ENCODE measurements at places on chromosomes 1 and 21. TPM values are rescaled to one million over a fixed set of nuclear protein-coding genes. Genes with fewer than 3 reads are reported as not detected.

DNA sequence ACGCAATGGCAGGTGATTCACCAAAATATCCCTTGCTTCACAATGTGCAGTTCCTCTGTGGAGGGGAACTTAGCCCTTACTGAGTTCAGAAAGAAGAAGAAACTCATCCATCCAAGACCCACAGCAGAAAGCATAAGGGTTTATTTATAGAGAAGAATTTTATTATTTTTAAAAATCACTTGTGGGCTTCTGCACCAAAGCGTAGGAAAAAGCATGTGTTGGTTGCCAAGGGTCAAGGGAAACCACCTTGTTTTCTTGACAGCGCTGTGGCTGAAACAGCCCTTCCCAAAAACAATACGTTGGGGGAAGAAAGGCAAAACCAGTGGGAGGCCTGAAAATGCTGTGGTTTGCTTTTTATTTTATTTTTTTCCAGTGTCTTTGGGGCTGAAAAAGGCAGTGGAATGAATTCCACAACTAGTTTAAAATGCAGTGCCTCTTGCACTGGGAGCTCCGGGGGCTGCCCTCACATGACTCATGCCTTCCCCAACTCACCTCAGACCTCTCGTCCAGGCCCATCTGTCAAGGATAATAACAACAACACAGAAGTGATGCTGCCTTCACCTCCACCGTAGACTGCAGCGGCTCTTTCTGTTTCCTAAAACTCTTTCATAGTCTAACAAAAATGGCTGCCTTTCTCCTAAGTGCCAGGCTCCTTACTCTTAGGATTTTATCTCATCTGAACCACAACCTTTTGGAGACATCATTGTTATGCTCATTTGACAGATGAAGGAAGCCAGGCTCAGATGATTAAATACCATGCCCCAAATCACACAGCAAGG lies 224.2 kb upstream of the JUN start:
- no peak for DNase-seq

DNA sequence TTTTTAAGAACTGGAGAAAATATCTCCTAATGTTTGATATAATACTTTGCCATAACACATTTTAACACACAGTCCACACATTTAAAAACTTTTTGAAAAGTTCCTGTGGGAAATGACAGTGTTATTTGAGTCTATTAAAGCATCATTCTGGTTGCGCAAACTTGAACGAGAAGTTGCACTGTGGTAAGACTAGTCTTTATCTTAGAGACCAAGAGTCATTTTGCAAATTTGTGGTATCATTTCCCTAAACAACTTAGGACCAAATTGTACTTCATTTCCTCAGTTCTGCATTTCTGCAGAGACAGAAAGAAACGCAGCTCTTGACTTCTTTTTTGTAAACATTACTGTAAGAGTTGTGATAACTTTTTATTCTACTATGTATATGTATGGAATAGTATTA lies at the start of gene RGS18:
Gene RGS18 (plus strand): TSS at position 282 of the 400 bp plus-strand sequence. CDS start 176 bp downstream, outside the sequence.
- no peak for DNase-seq

DNA sequence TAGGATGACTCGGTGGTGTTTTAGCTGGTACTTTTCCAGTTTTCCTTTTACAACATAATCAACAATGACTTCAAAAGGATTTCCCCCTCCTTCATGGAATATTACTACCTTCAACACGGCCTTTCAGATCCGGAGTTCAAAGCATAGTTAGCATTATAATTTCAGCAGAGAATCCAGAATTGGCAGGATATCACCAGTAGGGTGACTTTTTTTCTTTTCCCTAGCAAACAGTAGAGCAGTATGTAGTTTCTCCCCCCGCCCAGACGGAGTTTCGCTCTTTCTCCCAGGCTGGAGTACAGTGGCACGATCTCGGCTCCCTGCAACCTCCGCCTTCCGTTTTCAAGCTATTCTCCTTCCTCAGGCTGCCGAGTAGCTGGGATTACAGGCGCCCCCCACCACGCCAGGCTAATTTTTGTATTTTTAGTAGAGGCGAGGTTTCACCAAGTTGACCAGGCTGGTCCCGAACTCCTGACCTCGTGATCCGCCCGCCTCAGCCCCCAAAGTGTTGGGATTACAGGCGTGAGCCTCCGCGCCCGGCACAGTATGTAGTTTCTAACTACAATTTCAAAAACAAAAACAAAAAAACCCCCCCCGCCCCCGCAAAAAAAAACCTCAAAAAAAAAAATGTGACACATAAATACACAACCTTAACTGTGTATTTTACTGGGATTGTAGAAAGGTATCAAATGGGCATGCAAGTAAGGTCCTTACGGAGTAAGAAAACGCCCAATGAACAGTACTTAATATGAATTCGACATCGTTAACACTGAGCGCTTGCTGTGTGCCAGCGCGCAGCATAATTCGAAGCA lies 1.5 kb upstream of the COX20 start:
- peak; percentile 72 for DNase-seq

DNA sequence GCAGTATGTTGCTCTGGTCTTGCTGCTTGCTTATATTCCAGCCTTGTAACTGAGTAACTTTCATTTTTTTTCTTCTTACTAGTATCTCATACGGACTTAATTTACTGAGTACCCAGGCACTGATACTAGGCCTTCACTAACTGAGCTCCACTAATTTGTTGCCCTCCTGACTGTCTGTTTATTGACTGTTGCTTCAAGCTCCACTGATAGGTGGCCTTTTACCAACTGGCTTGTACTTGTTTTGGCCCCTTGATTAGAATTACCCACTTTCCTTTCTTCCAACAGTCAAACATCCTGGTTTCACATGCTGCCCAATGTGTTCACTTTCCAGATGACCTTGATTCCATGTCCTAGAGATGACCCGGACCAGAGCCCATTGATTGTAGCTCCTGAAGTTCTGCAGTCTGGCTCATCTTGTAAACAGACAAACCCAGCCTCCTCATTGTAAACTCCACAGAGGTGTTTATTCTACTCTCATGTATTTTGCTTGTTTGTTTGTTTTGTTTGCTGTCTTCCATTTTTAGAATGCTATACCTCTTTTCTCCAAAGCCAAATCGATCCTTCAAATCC lies 27.7 kb downstream of the RGS1 start:
- no peak for DNase-seq

GRCh38 chr1:239274242-239274830 lies 112.0 kb upstream of the CHRM3 start:
- DNase-seq = no peak

DNA sequence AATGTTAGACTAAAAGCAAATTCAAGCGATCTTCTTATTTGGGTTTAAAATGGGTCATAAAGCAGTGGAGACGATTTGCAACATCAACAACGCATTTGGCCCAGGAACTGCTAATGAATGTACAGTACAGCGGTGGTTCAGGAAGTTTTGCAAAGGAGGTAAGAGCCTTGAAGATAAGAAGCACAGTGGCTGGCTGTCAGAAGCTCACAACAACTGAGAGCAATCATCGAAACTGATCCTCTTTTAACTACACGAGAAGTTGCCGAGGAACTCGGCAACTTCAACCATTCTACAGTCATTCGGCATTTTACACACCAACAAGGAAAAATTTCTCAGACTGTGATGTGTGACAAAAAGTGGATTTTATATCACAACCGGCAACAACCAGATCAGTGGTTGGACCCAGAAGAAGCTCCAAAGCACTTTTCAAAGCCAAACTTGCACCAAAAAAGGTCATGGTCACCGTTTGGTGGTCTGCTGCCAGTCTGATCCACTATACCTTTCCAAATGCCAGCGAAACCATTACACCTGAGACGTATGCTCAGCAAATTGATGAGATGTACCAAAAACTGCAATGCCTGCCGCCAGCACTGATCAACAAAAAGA lies 47.9 kb downstream of the ASH1L start:
- DNase-seq = no peak

DNA sequence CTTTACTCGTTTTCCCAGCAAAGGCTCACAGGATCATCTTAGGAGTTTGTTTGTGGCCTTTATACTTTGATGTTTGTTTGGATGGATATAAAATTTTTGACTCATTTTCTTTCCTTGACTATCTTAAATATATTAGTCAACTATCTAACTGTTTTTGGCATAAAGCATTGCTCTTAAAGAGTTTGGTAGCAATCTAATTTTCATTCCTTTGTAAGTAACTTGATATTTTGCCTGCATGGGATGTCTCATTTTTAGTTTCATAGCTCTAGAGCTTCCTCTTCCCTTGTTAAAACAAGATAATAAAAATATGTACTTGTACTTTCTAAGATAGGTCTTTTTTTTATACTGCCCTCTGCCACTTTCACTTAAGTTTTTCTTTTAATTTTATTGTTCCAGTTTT lies 161.9 kb downstream of the MAGI3 start:
- no peak for DNase-seq

DNA sequence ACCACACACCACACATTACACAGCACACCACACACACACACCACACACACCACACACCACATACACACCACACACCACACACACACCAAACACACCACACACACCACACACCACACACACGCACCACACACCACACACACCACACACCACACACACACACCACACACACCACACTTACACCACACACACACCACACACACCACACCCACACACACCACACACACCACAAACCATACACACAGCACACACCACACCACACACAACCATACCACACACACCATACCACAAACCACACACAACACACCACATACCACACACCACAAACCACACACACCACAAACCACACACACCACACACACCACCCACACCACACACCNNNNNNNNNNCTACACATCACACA lies 40.9 kb upstream of the SIK1 start:
- DNase-seq = no peak

DNA sequence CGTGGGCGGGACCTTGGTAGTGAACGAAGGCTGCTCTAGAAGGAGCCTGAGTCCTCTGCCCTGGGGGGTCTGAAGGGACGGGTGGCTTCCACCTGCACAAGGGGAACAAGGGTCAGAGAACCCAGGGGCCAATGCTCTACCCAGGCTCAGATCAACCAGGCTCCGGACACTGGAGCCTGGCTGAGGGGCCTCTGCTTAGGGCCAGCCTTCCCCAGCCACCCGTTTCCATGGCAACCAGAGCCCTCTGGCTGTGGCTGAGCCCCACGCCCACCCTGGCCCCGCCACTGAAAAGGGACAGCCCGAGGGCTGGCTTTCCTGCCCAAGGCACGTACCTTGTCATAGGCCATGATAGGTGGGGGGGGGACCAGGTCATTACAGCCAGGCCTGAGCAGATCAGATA lies 724.6 kb downstream of the PTPRU start:
- DNase-seq = peak; percentile 48

GRCh38 chr1:19628879-19629278 lies 15.2 kb upstream of the NBL1 start:
- peak; percentile 58 for DNase-seq

- no peak for DNase-seq
Observed at GRCh38 chr21:36575306-36575705, 95.4 kb upstream of the CLDN14 start.

Gene AKR1A1
- 77.5 TPM for total RNA-seq

Gene FMN2
- total RNA-seq = not detected

Gene ARHGEF16
- total RNA-seq = not detected

Gene LCE1E
- not detected for total RNA-seq

Gene UTP25
- 3.6 TPM for total RNA-seq

Gene URB1
- total RNA-seq = 35.4 TPM

Gene RIMS3
- total RNA-seq = 43.9 TPM

Gene NTMT2
- not detected for total RNA-seq

Gene EFNA1
- 66.7 TPM for total RNA-seq

Gene PRMT6
- total RNA-seq = 8.1 TPM
